T-helper 1 cell (primary cell): ENCODE measurements at places on chromosomes 3 and 15.

DNA sequence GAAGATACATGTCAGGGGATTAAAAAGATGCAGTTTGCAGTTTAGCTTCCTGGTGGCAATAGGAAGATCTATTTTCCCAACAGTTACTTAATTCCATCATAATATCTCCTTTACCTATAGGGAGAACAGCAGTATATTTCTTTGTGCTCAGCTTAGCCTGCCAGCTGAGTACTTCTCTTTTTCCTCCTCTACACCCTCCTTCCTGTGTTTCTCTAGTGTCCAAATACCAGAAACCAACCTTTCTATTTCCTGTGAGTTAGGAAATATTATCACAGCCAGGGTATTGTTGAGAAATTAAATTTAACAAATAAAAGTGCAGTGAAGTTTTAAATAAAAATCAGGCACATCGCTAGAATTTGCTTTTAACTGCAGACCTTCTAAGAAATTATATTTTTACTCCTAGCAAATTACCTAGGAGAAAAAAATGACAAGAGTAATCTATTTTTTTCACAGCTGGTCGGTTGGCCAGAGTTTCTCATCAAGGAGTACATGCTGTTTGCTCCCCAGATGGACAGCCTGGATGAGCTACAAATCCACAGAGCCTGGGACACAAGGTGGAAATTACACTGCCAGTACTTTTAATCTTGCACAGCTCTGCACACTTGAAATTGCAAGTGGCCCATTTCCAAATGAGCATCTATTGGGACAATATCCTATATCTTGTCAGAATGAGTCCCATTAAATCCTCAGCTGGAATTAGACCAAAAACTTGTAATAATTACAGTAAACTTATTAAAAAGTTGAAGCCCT is 185.2 kb upstream of the CFAP20DC start:
- no peak for DNase-seq

DNA sequence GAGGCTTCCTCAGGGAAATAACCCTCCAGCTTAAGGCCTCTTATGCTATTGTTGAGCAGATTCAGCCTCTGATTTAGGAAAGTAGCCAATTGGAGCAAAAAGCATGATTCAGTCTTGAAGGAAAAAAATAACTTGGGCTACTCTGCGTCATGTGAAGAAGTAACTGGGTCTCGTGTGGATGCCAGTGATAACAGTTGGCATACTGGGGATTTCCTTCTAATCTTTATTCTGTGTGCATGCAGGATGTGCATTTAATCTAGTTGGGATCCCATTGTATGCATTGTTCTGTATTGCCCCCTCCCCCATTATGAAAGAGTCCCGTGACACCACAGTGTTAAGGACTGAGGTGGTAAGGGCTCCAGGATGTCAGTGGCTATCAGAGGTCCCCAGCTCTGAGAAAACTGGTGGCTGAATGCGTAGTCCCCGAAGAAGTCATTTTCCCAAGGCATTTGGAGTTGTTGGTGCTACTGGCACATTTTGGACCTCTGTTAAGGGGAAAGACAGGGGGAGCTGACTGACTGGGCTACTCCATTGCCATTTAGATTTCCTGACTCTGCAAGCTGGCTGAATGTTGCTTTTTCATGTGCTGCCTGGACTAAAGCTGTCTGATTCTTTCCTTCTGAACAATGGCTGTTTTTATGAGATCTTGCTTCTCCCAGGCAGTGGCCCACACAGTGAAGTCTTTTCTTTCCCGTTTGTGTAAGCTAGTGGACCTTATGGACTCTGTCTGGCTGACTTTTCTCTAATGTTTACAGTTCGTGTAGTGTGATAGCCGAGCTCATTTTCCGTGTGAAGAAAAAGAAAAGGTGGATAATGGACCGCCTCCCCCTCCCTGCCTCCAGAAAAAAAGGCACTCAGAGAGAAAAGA is 38.4 kb upstream of the TRAK1 start:
- DNase-seq = no peak

- DNase-seq = no peak
Measured at GRCh38 chr3:184601576-184602371, 40.2 kb downstream of the EPHB3 start.

- no peak for DNase-seq
Measured at GRCh38 chr15:91589360-91589759, 264.1 kb upstream of the SLCO3A1 start.

DNA sequence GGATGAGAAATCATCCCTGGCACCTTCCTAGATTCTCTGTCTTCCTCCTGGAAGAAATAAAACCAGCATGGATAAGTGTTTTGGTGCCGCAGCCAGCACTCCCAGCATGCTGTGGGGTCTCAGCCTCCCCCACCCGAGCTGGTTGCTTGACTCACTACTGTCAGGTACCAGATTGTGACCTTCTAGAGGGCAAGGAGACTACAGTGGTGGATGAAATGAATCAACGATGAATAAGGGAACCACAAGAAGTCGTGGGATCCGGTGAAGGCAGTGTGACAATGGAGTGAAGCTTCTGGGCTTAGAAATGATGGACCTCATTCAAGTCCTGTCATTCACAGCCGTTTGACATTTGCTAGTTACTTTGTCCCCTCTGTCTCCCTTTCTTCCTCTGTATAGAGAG is 50.2 kb upstream of the SLCO3A1 start:
- DNase-seq = no peak

DNA sequence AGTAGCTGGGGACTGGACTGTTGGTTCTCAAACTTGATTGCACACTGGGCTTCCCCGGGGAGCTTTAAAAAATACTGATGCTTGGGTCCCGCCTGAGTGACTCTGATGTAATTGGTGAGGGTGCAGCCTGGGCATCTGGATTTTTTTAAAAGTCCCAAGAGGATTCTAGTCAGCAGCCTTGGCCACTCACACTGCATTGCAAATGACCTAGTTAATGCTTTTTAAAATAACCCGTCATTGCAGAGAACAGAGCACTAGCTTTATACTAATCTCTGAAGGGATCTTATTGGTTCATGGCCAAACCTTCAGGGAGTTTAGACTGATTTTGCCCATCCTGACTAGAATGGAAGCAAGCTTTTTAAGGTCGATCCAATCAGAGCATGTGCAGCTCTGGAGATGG is 310.6 kb upstream of the PROK2 start:
- no peak for DNase-seq

GRCh38 chr3:57126244-57126643 is 38.9 kb downstream of the IL17RD start:
- no peak for DNase-seq

GRCh38 chr15:64246364-64247189 is 83.8 kb upstream of the PPIB start:
- DNase-seq = no peak

DNA sequence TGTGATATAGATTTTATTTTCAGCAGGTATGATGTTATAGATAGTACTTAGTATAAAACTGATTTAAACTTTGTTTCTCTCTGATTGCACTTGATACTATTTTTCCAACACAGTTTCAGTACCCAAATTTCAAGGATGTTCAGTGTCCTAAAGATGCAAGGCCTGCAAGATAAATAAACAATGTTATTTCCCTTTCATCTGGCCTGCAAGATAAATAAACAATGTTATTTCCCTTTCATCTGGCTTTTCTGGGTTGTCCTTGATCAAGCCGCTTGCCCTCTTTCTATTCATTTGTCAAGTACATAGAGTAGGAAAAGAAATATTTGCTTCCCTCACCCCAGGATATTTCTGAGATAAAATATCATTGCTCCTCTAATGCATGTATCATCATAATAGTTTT is 571.0 kb downstream of the FGF12 start:
- DNase-seq = no peak

- DNase-seq = no peak
Measured at GRCh38 chr15:31550211-31550977, 223.8 kb downstream of the KLF13 start.

GRCh38 chr15:33656168-33656567 is 312.1 kb upstream of the CHRM5 start:
- DNase-seq = no peak

DNA sequence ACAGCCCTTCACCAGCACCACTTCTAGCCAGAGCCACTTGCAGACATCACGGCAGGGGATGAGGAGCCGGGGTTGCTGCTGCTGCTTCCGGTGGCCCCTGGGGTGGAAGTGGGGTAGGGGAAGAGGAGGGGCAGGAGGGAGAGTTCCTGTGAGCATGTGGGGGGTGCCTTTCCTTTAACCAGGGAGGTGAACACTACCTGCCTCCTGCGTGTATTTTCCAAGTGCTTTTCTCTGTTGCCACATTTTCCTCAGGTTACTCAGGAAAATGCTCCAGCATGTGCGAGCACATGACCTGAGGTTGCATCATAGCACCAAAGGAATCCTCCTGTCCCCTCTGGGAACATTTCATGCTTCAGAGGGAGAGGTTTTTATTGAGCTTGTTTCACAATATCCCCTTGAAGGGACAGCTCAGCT is 12.2 kb upstream of the SACM1L start:
- DNase-seq = peak; percentile 46

DNA sequence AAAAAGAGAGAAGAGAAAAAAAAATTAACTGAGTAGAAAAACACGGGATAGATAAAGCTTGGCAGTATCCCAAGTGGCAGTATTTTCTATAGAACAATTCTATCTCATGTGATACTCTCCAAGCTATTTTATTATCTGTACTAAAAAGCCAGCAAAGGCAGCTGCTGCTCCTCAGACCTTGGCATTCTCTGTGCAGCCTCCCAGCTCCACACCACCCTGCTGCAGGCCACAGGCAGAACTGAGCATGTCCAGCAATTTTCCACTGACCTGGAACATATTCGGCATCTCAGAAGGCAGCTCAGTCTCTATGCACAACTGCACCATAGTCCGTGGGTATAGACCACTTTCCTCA is 1161.4 kb downstream of the IGSF11 start:
- DNase-seq = no peak

DNA sequence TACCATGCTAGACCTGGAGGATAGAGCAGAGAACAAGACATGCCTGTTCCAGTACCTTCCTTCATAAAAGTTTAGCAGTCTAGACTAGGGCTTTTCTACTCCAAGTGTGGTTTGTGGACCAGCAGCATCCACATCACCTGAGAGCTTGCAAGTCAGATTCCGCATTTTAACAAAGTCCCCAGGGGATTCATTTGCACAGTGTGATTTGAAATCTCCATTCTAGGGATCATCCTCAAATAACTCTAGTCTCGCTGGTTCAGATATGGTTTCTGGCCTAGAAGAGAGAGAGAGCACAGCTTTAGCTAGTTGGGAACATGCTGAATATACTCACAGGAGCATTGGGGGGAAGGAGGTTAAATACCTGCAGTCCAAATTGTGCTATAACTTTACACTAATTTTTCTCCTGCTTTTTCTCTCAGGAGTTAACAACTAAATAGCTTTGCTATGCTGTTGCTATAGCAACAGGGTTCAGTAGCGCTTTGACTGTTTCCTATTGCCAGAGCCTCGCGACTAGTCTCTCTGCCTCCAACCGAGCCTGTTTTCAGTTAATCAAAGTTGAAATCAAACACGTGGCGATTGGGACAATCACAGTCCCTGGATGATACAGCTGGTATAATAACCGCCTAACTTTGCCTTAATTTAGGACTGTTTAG is 64.0 kb upstream of the RASGRF1 start:
- DNase-seq = no peak

- DNase-seq = no peak
Measured at GRCh38 chr3:101829437-101829830, 19.9 kb upstream of the NFKBIZ start.

DNA sequence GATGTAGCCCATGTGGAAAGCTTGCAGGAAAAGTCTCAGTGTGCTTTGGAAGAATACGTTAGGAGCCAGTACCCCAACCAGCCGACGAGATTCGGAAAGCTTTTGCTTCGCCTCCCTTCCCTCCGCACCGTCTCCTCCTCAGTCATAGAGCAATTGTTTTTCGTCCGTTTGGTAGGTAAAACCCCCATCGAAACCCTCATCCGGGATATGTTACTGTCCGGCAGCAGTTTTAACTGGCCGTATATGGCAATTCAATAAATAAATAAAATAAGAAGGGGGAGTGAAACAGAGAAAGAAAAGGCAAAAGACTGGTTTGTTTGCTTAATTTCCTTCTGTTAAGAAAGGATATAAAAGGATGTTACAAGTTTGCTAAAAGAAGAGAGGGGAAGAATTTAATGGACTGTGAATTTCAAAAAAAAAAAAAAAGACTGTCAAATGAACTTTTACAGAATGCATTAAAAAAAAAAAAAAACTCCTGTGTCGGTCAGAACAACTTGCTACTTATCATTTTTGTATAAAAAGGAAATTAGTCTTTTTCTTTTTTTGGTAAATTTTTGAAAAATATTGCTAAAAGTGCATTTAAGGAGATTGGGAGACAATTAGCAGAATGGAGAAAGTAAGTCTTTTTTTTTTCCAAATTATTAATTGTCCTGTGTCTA is 7.0 kb downstream of the NR2F2 start:
- DNase-seq = no peak

DNA sequence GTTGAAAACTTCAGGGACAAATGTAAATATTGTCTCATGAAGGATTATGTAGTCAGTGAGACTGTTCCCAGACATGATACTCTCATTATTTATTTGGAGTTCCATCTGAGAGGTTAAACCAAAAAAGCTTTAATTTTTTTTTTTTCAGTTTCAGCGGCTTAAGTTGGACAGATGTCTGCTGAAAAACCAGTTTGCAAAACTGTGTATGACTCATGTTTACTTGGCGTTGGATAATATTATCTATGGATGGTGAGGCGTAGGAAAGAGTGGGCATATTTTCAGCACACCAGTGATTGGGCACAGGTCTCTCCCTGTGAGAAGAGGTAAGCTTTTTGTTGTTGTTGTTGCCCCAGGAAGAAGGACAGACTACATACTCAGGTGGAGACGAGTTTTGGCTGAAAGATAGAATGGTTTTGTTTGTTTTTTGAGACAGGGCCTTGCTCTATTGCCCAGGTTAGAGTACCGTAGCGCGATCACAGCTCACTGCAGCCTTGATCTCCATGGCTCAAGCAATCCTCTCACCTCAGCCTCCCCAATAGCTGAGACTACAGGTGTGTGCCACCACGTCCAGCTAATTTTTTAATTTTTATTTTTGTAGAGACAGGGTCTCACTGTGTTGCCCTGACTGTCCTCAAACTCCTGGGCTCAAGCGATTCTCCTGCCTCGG is 16.4 kb upstream of the ANXA2 start:
- DNase-seq = no peak

- no peak for DNase-seq
Measured at GRCh38 chr3:184532940-184533732, 28.4 kb upstream of the EPHB3 start.

DNA sequence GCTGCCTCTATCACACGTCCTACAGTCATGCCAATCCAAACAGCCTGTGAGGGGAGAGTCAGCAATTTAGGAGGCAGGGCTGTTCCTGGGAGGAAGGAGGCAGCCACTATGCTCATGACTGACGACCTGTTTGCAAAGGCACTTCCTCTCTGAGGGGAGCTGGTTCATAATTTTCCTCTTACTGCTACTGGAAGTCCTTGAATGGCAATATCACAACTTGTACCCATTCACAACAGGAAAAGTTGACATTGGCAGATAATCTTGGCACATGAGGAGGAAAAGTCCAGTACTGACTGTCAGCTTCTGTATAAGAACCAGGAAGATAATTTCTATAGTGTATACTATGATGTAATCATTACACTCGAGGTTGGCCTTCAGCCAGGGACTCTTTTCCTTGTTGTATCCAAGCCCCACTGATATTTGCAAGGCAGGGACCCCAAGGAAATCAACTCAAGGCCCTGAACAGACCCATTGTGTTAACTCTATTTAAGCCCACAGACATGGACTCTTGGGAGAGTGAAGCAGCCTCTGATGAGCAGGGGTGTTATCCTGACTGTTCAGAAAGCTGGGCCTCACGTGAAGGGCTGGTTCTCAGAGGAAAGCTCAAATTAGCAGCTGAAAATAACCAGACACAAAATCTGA is 267.3 kb upstream of the ADAMTS9 start:
- no peak for DNase-seq
